Germinal center (tissue), 1 donor: ENCODE measurements at places on chromosomes 5 and 9.

- no peak for DNase-seq
These were observed 291.2 kb downstream of the ADAMTS6 start for GRCh38 chr5:65190328-65191053.

DNA sequence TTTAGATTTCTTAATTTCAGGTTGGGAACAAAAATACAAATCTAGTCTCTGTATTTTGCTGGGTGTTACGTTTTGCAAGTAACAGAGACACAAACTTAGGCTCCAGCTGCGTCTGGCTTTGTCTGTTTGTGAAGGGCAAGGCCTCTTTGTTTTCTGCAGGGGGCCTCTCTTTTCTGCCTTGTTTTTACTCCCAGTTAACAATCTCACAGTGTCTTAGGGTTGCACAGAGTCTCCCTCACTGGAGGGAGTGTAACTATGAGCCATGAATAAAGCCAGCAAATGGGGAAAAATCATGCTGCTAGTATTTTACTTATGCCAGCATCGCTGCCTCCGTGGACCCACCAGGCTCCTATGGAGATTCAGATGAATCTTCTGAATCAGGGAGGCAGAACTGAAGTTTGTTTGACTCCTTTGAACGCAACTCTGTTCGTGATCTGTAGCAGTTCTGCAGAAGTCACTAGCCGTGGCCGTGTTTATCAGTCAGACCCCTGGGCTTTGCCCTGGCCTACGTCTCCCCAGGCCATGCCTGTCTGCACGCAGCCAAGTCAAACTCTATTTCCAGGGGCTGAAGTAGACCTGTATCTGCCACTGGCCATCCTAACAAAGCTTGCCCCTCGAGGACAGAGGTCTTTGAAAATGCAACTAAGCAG lies 77.2 kb downstream of the ATP10B start:
- no peak for DNase-seq

GRCh38 chr5:56681346-56681745 lies 134.0 kb upstream of the MAP3K1 start:
- no peak for DNase-seq

DNA sequence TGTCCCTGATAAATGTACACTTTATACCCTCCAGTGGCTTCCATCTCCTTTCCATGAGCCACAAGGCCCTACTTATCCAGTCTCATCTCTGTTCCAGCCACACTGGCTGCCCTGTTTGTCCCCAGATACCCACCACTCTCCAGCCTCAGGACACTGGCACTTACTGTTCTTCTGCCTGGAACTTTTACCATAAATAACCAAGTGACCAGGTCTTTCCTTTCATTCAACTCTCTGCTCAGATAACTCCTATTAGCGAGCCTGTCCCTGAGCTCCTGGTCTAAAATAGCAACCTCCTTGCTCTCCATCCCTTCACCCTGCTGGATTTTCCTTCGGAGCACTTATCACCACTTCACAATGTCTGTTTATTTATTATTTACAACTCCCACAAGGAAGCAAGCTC lies 16.6 kb upstream of the ENC1 start:
- no peak for DNase-seq

DNA sequence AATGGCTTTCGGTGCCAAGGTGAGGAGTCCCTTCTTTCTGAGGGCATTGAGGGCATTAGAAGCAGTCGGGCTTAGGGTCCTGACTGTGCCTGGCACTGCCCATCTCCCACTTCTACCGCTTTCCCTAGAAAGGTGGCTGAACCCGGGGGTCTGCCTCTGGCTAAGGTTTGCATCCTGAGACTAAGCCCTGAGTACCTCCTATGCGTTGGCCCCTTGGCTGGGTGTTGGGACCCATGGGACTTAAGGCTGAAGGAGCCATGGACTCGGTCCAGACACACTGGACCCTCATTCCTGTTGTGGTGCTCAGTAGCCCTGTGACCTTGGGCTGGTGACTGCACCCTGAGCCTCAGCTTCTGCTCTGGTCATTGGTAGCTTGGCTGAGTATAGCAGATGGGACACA lies 23.9 kb downstream of the DAB2IP start:
- DNase-seq, result no peak

- DNase-seq, result no peak
These were observed 483.2 kb downstream of the CDH10 start for GRCh38 chr5:24161559-24161958.

DNA sequence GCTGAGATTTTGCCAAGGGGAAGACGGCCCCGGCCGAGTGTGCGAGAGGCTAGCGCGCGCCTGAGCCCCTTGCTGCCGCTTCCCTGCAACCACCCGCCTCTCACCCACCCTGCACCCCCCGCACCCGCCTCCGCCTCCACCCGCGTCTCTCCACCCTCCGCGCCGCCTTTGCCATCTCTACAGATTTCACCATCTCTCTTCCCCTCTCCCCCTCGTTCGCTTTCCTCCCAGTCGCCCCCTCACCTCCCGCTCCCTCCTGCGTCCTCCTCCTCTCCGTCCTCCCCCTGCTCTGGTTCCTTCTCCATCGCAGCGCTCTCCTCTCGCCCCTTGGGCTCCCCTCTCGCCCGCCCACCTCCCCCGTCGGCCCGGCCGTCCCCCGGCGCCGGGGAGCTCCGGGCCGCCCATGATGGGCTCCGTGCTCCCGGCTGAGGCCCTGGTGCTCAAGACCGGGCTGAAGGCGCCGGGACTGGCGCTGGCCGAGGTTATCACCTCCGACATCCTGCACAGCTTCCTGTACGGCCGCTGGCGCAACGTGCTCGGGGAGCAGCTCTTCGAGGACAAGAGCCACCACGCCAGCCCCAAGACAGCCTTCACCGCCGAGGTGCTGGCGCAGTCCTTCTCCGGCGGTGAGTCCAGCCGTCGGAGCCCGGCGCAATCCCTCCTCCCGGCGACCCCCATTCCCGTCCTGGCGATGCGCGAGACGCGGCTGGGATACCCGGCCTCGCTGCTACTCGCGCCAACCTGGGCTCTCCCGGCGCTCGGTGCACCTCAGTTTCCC lies at the start of gene PRDM12:
TSS of gene PRDM12 (plus strand) at position 344 of the 778 bp plus-strand sequence. CDS start at position 404, 60 bp downstream.
- no peak for DNase-seq
